ENCODE measurements at places on chromosomes 3 and 15. TPM values are rescaled to one million over a fixed set of nuclear protein-coding genes. Genes with fewer than 3 reads are reported as not detected.
A peak's percentile ranks its signal among the peaks of the same experiment; 100 is the strongest.

The NIPA2 gene
- polyA plus RNA-seq = 32.0 TPM

The IRAK2 gene
- polyA plus RNA-seq = 8.6 TPM

DNA sequence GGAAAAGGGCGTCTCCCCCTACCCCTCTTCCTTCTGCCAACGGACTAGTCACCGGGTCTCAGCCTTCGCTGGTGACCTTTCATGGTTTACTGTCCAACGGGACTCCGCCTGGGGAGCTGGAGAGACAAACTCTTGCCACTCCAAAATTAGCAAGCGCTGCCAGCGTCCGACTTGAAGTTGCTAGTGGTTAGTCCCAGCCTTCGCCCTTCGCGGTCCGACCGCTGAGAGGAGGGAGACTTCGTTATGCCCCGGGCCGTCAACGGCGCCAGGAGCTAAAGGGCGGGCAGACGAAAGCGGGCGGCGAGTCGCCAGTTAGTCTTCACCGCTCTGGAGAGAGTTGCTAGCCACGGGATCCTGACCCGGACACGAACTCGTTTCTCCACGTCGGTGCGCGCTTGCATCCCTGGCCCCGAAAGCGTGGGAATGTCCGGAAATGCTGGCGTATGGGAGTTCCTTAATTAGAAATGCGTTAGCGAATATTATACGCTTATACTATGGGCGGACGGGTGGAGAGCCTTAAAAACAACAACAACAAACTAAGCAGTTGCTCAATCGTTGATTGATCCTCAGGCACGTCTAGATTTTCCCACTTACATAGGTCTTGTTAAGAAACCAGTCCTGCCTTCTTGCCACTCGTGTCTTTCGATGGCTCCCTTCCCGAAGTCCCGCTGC lies 716 bp downstream of the SMC4 start:
- H3K4me1 ChIP-seq = peaks cover 7% of the 10 kb centered on the region
- peaks cover 16% of the 10 kb centered on the region for H3K36me3 ChIP-seq
- H3K27ac ChIP-seq = peak overlapping the region; percentile 94
- H3K27me3 ChIP-seq = no peaks in the 10 kb centered on the region

- no peaks in the 10 kb centered on the region for H3K36me3 ChIP-seq
- H3K27ac ChIP-seq = no peak overlapping the region
- DNase-seq = no peak
- peaks cover 92% of the 10 kb centered on the region for H3K27me3 ChIP-seq
- H3K4me3 ChIP-seq = no peak overlapping the region
Measured at GRCh38 chr15:52787123-52787503, 3.0 kb downstream of the ONECUT1 start.

GRCh38 chr15:53260647-53261046 lies 470.5 kb upstream of the ONECUT1 start:
- no peaks in the 10 kb centered on the region for H3K27me3 ChIP-seq
- H3K27ac ChIP-seq = no peak overlapping the region
- no peaks in the 10 kb centered on the region for H3K36me3 ChIP-seq

DNA sequence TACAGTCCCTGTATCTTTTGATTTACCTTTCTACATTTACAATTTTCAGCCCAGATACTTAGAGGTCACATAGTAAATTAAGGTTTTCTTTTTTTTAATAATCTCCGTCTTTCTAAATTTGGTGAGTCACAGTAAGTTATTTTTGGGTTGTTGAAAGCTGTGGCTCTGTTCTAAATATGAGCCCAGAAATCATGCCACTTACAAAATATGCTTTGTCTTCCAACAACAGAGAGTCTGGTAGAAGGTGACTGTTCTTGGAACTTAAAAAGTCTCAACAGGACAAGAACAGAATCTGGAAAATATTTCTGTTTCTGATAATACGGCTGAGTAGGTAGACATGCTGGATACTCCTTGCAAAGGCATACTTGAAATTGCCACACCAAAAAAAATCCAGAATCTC lies 16.0 kb downstream of the GOLGA8S start:
- H3K4me1 ChIP-seq = no peaks in the 10 kb centered on the region
- no peak for DNase-seq
- no peak overlapping the region for H3K4me3 ChIP-seq
- H3K27ac ChIP-seq = no peak overlapping the region
- no peaks in the 10 kb centered on the region for H3K36me3 ChIP-seq

The RARRES1 gene
- polyA plus RNA-seq = 0.11 TPM

DNA sequence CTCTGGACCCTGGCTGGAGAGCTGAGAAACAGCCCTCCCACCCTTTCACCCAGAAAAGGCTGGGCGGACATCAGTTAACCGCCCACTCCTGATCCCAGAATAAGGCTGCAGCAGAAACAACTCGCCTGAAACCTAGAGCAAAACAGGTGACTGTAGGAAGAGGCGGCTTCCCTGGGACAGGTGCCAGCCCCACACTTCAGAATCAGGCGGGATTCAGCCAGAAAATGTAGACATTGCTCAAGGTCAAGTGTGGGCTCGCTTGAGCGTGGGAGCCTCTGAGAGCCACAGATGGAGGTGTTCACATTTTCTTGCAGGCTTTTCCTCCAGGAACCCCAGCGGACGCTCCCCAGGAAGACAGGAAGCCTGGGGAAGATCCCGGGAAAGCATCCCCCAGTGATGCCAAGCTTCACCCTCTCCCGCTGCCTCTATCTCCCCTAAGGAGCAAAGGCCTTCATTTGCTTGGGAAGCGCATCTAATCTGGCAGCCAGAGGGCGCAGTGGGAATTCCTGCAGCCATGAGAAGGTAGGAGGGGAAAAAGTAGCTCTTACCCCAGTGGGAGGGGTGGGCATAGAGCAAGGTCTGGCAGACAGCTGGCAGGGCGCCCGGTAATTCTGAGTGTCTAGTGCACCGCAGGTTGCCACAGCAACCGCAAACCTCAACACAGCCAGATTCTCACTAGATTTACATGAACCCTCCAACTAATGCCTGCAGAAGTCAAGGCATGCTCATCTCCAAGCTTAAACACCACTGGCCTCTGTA lies 77.7 kb downstream of the OCA2 start:
- H3K27ac ChIP-seq = no peak overlapping the region
- peak; percentile 96 for DNase-seq

The ISLR gene
- polyA plus RNA-seq = 7.3 TPM

- H3K27me3 ChIP-seq = peaks cover 16% of the 10 kb centered on the region
- no peak overlapping the region for H3K27ac ChIP-seq
- DNase-seq = no peak
- H3K4me1 ChIP-seq = peaks cover 3% of the 10 kb centered on the region
- H3K4me3 ChIP-seq = no peak overlapping the region
Measured at GRCh38 chr3:127419641-127420553, 132.1 kb upstream of the PRR20G start.

GRCh38 chr15:92921215-92922131 lies 21.3 kb downstream of the CHD2 start:
- peaks cover 41% of the 10 kb centered on the region for H3K36me3 ChIP-seq
- H3K4me1 ChIP-seq = peaks cover 21% of the 10 kb centered on the region
- H3K27ac ChIP-seq = no peak overlapping the region
- no peak overlapping the region for H3K4me3 ChIP-seq

The ATOSA gene
- 7.4 TPM for polyA plus RNA-seq

GRCh38 chr3:60147249-60147950 lies 1097.6 kb upstream of the CFAP20DC start:
- no peaks in the 10 kb centered on the region for H3K4me1 ChIP-seq
- DNase-seq = no peak
- no peak overlapping the region for H3K4me3 ChIP-seq
- H3K36me3 ChIP-seq = no peaks in the 10 kb centered on the region
- H3K27ac ChIP-seq = no peak overlapping the region

The MAN2C1 gene
- 169 TPM for polyA plus RNA-seq

DNA sequence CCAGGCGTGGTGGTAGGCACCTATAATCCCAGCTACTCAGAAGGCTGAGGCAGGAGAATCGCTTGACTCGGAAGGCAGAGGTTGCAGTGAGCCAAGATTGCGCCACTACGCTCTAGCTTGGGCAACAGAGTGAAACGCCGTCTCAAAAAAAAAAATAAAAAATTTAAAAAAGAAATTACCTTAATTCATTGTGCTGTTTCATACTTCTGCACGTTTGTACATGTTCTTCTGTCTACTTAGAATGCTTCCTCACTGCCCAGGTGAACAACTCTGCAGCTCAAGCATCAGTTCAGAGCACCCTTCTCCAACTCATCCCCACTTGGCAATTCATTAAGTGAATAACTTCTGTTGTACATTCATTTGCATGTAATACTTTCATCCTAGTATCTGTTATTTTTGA lies 14.0 kb downstream of the CAPN7 start:
- H3K36me3 ChIP-seq = peaks cover 70% of the 10 kb centered on the region
- no peak for DNase-seq
- no peak overlapping the region for H3K27ac ChIP-seq

- peaks cover 7% of the 10 kb centered on the region for H3K36me3 ChIP-seq
- peak overlapping the region; percentile 15 for H3K4me3 ChIP-seq
- peaks cover 22% of the 10 kb centered on the region for H3K4me1 ChIP-seq
- peak overlapping the region; percentile 72 for H3K27ac ChIP-seq
- DNase-seq = no peak
Measured at GRCh38 chr15:67125589-67126502, 60.4 kb downstream of the SMAD3 start.

DNA sequence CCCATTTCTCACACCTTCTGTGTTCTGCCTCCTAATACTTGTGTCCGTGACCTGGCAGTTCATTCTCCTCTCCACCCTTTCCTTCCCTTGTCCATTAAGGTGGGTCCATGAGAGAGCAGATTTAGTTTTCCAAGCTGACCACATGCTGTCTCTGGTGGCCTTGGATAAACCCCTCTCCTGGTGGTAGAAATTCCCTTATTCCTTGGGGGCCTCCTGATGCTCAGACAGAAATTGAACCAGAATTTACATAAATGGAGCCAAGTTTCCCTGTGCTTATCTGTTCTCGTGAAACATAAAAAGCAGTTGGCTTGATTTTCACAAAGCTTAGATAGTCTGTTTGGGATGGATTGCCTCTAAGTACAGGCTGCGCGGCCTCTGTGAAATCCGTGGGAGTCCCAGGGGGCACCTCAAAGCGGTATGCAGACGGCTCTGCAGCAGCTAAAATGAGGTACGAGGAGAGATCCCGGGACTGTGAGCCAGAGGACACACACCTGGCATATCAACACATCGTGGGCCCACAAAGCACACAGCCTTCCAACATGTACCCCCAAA lies 101.0 kb upstream of the NMNAT3 start:
- no peak for DNase-seq
- H3K4me3 ChIP-seq = no peak overlapping the region
- H3K27ac ChIP-seq = no peak overlapping the region

DNA sequence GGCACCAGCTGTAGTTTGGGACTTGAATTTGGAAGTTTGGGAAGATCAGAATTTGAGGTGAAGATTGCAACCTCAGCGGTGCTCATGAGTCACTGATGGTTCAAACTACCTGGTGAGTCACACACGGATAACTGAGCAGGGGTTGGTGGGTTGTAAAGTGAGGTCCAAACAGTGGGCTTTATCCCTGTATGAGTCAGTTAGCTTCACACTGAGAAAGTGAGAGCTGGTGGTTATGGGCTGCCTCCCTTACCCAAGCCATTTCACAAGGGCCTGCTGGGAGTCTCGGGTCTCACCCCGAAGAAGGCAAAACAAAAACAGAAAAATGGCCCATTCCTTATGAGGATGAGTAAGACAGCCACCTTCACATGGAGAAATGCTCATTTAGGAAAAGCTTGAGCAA lies 77.0 kb downstream of the ITGA11 start:
- H3K4me1 ChIP-seq = peaks cover 18% of the 10 kb centered on the region
- no peak overlapping the region for H3K4me3 ChIP-seq
- no peak for DNase-seq
- peak overlapping the region; percentile 95 for H3K27ac ChIP-seq
